Spinal cord (tissue), 10 donors: ENCODE measurements at places on chromosomes 6 and 20. TPM values are rescaled to one million over a fixed set of nuclear protein-coding genes. Genes with fewer than 3 reads are reported as not detected.

UST gene
- polyA plus RNA-seq, result 21.5 TPM

THBD gene
- 11.3 TPM for polyA plus RNA-seq

HCRTR2 gene
- 4.9 TPM for polyA plus RNA-seq

SLC12A5 gene
- 176 TPM for polyA plus RNA-seq

FHL5 gene
- 1.8 TPM for polyA plus RNA-seq

BPIFA1 gene
- not detected for polyA plus RNA-seq

ZNF334 gene
- polyA plus RNA-seq, result 25.0 TPM

NMBR gene
- 5.8 TPM for polyA plus RNA-seq

C20orf144 gene
- polyA plus RNA-seq, result 0.33 TPM

GRM4 gene
- 22.1 TPM for polyA plus RNA-seq

CYP39A1 gene
- 2.2 TPM for polyA plus RNA-seq

ACTL10 gene
- polyA plus RNA-seq, result 0.82 TPM

LTB gene
- 0.35 TPM for polyA plus RNA-seq

VGLL2 gene
- polyA plus RNA-seq, result 0.46 TPM
